Fibroblast of skin of right quadriceps (primary cell): ENCODE measurements at places on chromosomes 6 and 20.

GRCh38 chr6:24032896-24033688 lies 92.9 kb upstream of the NRSN1 start:
- DNase-seq: no peak

GRCh38 chr20:64138276-64138815 lies 25.9 kb upstream of the MYT1 start:
- DNase-seq: no peak

- DNase-seq: no peak
Observed at GRCh38 chr6:39243809-39244208, 14.5 kb upstream of the KCNK5 start.

DNA sequence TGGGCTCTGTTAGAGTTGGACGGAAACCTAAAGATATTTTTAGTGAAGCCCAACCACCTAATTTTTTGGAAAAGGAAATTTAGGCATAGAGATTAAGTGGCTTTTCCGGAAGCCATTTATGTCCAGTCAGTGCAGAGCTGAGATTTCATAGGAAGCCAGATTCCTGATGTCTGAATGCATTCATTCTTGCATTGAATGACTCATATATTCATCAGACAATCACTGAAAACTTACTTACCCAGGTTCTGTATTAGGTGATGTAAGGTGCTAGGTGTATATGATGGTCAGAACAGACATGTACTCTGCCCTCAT lies 4.1 kb downstream of the SH3BGRL2 start:
- peak; percentile 37 for DNase-seq

DNA sequence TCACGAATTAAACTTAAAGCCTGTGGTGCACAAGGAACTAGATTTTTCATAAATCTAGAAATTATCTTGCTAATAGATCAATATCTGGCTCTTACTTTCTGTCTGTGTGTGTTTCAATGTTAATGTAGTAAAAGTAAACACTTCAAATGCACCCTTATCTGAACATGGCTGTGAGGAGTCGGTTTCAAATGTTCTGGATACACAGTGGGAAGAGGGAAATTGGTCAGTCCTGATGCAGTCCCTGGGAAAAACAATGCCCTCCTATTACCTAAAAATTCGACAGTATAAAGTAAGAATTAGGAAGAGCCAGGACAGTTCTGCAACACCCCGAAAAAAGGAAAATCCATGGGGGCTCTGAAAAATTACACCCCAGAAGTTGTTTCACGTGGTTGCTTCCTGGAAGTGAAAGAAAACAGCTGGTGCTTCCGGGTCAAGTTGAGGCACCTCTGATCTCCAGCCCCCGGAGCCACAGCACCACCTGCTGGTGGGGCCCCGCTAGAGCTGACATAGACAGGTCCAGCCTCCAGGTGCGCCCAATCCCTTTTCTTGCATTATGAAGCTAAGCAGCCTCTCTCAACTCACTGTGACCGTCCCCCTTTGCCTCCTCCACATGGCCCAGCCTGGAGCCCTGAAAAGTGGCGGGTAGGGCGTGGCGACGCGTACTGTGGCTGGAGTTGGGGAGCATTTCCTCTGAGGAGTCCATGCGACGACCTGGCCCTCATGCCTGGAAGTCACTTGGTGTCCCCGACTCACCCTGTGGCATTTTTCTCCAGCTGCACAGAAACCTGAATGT lies 8.3 kb downstream of the SEMG2 start:
- peak; percentile 2 for DNase-seq

DNA sequence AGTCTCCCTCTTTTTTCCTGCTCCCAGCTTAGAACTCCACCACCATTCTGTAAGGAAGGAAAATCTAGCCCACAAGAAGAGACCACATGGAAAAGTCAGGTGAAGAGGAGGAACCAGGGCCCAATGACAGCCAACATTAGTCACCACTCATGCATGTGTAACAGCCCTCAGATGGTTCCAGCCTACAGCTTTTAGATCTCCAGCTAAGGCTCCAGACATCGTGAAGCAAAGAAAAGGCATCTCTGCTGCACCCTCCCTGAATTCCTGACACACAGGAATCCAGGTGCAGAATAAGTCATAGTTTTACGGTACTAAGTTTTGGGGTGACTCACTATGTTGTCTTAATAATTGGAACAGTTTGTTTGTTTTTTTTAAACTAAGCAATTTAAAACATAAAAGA lies 25.5 kb downstream of the DCDC2 start:
- no peak for DNase-seq

DNA sequence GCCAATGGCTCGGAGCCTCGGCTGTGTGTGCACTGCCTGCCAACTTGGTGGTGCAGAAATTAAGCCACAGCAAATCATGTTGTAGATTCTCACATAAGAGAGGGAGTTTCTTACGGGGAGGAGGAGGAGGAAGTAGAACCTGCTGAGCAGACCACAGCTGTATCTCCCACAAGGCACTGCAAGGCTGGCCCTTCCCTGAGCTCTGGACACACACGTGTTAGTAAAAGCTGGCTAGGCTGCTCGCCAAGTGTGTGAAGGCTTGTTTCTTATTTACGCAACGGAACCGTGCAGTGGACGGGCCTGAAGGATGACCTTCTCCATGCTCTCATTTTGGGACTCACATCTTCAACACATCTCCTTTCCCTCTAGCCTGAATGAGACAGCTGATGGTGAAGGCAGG lies 15.7 kb upstream of the QKI start:
- no peak for DNase-seq

- DNase-seq: no peak
Observed at GRCh38 chr6:167303675-167304625, 12.8 kb downstream of the UNC93A start.

GRCh38 chr6:28105245-28105639 lies 19.2 kb upstream of the ZSCAN16 start:
- peak; percentile 9 for DNase-seq

DNA sequence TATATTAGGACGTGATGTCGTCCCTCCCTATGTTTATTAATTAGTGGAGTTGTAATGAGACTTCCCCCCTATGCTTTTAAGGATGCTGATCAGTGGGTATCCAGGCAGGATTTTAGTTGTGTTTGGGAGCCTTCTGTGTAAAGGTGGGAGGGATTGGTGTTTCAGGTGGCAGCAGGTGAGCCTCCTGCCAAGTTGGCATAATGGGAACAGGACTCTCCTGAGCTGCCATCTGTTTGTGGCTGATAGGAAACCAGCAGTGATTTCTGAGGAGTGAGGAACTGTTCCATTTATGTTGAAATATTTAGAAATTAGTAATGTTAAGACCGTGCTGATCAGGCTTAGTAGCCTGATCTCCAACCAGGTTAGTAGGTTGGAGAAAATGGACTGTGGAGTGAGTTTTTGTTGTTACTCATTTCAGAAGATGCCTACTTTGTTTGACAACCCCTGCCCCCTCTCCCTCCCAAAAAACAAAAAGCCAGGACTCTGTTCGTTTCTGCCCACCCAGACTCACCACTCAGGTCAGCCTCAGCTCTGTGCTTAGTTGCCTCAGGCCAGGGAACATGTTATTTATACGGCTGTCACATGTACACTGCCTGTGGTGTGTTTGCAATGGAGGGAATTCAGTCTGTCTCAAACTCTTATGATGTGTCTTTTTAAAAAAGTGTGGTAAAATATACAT lies 55.4 kb upstream of the TULP4 start:
- no peak for DNase-seq

GRCh38 chr6:21633511-21634109 lies 40.1 kb downstream of the SOX4 start:
- no peak for DNase-seq

DNA sequence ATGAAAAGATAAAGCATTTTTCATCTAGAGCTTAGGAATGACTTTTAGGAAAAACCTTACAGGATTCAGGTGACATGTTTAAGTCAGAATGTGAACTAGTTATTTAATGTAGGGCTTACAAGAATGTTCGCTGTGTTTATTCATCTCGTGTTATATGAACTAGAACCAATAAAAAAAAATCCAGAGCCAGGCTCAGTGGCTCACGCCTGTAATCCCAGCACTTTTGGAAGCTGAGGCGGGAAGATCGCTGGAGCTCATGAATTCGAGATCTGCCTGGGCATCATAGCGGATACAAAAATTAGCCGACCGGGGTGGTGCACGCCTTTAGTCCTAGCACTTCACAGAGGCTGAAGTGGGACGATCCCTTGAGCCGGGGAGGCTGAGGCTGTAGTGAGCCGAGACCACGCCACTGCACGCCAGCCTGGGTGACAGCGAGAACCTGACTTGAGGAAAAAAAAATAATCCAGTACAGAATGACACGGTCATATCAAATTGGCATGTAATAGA lies 46.3 kb downstream of the OR2B2 start:
- DNase-seq: no peak

- DNase-seq: no peak
Observed at GRCh38 chr6:52361414-52361944, 472 bp upstream of the PAQR8 start.

GRCh38 chr6:132764370-132764769 lies 6.7 kb upstream of the VNN2 start:
- DNase-seq: peak; percentile 81

- DNase-seq: peak; percentile 26
Observed at GRCh38 chr20:54355631-54356280, 119.6 kb upstream of the DOK5 start.

GRCh38 chr20:5402903-5403531 lies 86.3 kb upstream of the PROKR2 start:
- DNase-seq: no peak

GRCh38 chr6:153167907-153168306 lies 36.8 kb upstream of the RGS17 start:
- no peak for DNase-seq

GRCh38 chr20:16367948-16368560 lies 205.2 kb downstream of the KIF16B start:
- DNase-seq: no peak

DNA sequence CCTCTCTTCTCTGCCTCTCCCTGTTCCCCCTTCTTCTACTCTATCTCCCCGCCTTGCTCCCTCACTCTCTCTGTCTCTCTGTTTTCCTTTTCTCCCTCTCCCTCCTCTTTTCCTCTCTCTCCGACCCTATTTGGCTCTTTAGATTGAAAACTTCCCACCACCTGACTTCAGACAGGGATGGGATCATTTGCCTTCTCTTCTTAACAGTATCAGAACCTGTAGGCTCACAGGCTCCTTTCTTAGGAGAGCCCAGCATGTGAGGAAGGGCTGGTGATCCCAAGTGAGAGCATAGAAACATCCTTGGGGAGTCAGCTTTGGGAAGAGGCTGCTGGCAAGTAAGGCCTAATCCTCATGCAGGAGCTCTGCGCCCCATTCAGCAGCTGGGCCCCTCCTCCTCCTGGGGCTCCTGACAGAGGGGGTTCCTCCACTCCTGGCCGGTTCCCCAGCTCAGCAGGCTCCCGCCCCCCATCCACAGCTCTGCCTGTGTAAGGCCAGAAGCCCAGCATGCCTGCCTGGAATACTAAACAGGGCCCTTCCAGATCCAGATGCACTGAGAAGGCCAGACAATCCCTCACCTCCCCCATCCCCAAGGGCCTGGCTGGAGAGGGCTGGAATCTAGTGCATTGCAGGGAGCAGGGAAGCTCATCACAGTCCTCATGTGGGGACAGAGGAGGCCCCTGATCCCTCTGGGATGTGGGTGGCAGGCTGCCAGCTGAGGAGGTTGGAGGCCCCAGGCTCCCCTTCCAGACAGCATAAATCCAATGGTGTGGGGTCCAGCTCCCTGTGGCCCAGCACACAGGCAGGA lies 93.4 kb downstream of the PTPRT start:
- DNase-seq: no peak

- DNase-seq: no peak
Observed at GRCh38 chr6:159061805-159062563, 17.2 kb upstream of the TAGAP start.

- DNase-seq: no peak
Observed at GRCh38 chr6:18680842-18681241, 293.7 kb downstream of the RNF144B start.

- no peak for DNase-seq
Observed at GRCh38 chr6:41937861-41938574, 3.6 kb downstream of the CCND3 start.

GRCh38 chr6:150243620-150244314 lies 100.9 kb downstream of the PPP1R14C start:
- peak; percentile 86 for DNase-seq

GRCh38 chr6:31110825-31111582 lies 1.4 kb downstream of the C6orf15 start:
- DNase-seq: no peak

GRCh38 chr6:42406306-42407280 lies 45.1 kb downstream of the TRERF1 start:
- peak; percentile 33 for DNase-seq

GRCh38 chr20:38798266-38798665 lies 7.2 kb upstream of the PPP1R16B start:
- DNase-seq: no peak

DNA sequence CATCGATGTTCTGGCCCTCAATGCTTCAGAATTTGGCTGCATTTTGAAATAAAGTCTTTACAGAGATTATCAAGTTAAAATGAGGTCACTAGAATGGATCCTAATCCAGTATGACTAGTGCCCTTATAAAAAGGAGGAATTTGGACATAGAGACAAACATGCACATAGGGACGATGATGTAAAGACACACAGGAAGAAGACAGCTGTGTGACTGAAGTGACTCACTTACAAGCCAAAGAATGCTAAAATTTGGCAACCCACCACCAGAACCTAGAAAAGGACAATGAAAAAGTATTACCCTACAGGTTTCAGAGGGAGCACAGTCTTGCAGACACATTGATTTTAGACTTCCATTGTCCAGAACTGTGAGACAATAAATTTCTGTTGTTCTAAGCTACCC lies 322.8 kb upstream of the GJE1 start:
- DNase-seq: peak; percentile 6

DNA sequence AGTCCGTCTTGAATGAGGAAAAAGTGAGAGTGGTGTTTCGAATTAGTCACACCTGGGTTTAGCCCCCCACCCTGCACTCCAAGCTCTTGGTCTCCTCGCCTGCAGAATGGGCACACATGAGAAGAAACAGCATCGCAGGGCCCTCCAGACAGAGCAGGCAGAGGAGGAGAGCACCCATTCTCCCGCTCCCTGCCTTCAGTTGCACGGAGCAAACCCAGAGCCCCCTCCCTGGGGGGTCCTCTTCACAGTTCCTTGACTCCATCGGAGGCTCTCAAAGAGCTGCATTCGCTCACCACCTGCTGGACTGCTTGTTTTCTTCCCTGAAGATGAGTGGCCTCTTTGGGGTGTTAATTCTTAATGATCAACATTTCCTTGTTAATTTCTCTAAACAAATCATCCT lies 5.1 kb downstream of the CST7 start:
- DNase-seq: no peak

DNA sequence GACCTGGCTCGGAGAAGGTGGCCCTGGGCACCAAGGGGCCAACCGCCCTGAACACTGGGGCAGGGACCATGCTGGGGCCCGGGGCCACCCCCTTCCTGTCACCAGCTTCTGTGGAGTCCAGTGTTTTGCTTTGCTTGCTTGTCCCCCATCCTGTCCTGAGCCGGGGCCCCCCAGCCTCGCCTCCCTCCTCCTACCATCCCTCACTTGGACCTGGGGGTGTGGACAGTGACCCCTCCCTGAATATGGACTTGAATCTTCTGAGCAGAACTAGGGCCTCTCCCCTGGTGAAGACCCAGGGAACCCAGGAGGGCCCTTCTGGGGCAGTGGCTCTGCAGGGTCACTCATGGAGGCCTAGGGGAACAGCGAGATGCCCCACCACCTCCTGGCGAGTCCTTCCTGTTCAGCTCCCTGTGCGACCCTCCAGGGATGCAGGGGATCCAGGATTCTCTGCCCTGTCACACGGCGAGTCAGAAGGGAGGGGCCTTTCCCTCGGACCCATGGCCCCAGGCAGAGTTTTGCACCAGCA lies 41.6 kb downstream of the VSTM2L start:
- DNase-seq: no peak

- DNase-seq: no peak
Observed at GRCh38 chr6:51398793-51399192, 580.1 kb downstream of the TFAP2B start.
